ENCODE measurements at places on chromosomes 7 and 10. TPM values are rescaled to one million over a fixed set of nuclear protein-coding genes. Genes with fewer than 3 reads are reported as not detected.

RBM17 gene
- total RNA-seq: 50.8 TPM

NODAL gene
- not detected for total RNA-seq

LRGUK gene
- 0.41 TPM for total RNA-seq

ANKRD61 gene
- total RNA-seq: not detected

NUTM2A gene
- total RNA-seq: 1.4 TPM

INA gene
- total RNA-seq: 11.1 TPM

UPK3BL2 gene
- 10.9 TPM for total RNA-seq

IRF5 gene
- total RNA-seq: 6.0 TPM

GIMAP2 gene
- total RNA-seq: 10.5 TPM

CDK14 gene
- total RNA-seq: 11.1 TPM

PPP1R17 gene
- not detected for total RNA-seq

PTPN20 gene
- 0.54 TPM for total RNA-seq

ARMC3 gene
- total RNA-seq: not detected

SPAG6 gene
- not detected for total RNA-seq

ICA1 gene
- 8.2 TPM for total RNA-seq

PGAM2 gene
- total RNA-seq: 1.4 TPM

CCDC146 gene
- total RNA-seq: 26.0 TPM

MYL7 gene
- total RNA-seq: not detected

ADARB2 gene
- 3.2 TPM for total RNA-seq

POLR2J2 gene
- 1.5 TPM for total RNA-seq

Measured in sigmoid colon (tissue), 7 donors.